Stimulated activated CD8-positive, alpha-beta memory T cell treated with anti-CD3 and anti-CD28 coated beads, Interleukin-4, amount 100 ng/mL, for 4 hours (primary cell): ENCODE measurements at places on chromosomes 1 and 21.

GRCh38 chr21:27519361-27519760 lies 552.5 kb upstream of the ADAMTS5 start:
- DNase-seq: no peak

- DNase-seq: no peak
Observed at GRCh38 chr21:14617871-14618270, 71.8 kb upstream of the SAMSN1 start.

GRCh38 chr1:151377150-151377884 lies 4.8 kb upstream of the SELENBP1 start:
- DNase-seq: no peak

- no peak for DNase-seq
Observed at GRCh38 chr1:93448292-93448982, 519 bp downstream of the FNBP1L start.

DNA sequence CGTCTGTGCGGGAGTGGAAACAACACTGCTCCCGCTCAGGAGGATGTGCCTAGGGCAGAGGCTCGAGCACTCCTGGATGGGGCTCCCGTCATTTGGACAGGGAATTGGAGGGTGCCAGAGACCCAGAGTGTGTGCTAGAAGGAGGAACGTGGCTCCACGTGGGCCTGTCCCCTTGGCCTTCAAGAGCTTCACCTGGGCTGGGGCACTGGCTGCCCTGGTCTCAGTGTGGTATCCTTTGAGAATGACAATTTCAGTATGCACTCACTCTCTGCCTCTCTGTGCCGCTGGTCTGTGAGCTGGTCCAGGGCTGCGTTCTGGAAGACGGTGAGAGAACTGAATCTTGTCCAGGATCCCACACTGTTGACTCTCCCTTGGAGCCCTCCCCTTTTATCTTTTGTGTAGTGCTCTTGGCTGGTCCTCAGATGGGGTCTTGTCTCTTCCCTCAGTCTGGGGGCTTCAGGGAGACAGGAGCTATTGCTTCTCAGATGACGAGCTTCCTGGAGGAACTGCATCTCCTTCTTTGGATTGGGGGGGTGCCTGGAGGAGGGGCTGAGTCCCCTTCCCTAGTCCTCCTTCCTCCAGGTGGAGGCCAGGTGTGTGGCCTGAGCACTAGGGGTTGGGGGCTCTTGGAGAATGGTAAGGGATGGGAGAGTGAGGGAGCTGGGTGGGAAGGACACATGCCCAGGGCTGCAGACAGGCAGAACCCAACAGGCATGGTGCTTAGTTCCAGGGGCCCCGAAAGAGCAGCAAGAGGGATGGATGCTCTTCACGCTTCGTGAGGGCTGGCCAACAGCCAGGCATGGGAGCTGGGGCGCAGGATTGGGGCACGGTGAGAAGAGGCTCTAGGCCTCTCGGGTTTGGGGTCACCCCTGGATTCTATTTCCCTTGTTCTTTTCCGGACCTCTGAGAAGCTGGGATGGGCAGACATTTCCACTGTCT lies 14.8 kb upstream of the ETV3L start:
- no peak for DNase-seq

DNA sequence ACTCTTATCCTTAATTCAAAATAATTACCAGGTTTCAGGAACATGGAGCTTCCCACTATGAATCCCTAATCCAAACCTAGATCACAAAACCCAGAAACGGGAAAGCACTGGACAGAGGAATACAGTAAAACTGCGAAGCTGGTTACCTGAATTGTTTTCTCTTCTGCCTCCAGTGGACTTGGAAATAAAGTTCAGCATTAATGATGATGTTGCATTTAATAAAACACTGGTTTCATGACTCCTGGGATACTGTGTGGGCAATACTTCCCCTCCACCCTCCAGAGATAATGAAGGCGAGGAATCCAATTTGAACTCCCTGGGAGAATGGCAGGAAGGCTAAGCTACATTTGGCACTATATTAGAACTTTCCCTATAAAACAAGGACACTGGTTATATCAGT lies 65.1 kb downstream of the WLS start:
- DNase-seq: no peak

DNA sequence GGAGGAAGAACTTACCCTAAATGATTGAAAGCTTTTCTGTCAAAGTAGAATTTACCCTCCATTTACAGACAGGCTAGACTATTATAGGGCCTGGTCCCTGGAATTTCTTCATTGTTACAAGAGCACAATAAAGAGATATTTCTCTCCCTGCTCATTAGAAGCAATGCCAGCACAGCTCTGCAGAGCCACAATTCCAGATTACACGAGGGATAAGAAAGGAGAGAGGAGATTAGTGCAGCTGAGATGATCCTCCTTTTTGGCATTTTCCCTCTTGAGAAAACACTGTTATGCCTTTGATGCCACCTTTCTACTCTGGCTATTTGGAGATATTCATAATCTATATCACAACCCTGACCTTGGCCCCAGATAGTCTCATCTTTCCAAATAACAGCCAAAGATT lies 1119.5 kb upstream of the TMPRSS15 start:
- DNase-seq: no peak

DNA sequence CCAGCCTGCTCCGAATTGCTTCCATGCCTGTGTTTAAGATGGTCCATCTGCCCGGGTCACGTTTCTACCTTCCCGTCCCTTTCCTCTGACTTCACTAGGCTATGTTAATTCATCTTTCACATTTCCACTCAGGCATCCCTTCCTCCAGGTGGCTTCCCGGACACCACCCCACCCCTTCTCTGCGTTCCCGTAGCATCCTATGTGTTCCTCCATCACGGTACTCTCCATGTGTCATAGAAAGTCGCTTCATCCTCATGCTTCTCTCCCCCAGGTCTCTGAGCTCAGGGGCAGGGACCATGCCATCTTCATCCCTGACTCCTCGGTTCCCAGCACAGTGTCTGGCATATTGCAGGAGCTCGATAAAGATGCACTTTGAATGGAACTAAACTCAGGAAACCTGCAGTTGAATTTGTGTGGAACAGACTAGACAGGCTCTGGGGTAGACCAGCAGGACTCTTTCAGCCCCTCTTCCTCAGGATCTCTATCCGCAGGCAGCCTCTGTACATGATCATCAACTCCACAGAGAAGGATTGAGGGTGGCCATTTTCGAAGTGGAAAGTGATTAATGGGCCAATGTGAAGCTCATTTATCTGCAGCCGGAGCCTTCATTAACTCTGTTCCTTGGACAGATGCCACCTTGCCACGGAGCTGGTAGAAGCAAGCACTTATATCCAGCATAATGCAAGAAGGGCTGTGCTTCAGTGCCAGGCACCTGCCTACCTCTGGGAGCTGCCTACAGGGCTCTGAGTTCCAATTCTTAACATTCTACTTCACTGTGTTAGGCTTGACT lies 9.1 kb downstream of the C1orf226 start:
- no peak for DNase-seq

DNA sequence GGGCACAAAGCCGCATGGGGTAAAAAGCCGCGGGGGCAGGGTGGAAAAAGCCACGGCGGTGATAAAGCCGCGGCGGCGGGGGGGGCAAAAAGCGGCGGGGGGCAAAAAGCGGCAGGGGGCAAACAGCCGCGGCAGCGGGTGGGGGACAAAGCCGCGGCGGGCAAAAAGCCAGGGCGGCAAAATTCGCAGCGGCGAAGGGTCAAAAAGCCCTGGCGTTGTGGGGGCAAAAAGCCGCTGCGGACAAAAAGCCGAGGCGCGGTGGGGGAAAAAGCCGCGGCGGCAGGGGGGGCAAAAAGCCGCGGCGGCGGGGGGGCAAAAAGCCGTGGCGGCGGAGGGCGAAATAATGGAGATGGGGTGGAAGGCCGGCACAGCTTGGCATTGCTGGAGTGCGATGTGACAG lies 3902.9 kb downstream of the SRGAP2C start:
- DNase-seq: no peak

DNA sequence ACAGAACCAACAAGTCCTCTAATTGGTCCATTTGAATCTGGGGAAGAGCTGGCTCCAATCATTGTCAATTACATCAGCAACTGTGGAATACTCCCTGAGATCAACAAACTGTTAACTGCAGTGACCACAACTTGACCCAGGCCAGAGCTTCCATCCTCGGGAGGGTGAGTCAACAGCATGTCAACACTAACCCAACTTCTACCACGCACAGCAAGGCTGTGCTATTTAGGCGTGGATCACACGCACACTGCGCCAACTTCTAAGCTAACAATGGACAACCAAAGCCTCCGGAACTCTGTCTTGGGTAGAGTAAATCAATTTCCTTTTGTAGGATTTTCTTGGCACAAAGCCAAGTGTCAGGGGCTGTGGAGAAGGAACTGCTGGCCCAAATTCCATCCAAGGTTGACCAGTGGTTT lies 30.4 kb downstream of the APP start:
- no peak for DNase-seq

DNA sequence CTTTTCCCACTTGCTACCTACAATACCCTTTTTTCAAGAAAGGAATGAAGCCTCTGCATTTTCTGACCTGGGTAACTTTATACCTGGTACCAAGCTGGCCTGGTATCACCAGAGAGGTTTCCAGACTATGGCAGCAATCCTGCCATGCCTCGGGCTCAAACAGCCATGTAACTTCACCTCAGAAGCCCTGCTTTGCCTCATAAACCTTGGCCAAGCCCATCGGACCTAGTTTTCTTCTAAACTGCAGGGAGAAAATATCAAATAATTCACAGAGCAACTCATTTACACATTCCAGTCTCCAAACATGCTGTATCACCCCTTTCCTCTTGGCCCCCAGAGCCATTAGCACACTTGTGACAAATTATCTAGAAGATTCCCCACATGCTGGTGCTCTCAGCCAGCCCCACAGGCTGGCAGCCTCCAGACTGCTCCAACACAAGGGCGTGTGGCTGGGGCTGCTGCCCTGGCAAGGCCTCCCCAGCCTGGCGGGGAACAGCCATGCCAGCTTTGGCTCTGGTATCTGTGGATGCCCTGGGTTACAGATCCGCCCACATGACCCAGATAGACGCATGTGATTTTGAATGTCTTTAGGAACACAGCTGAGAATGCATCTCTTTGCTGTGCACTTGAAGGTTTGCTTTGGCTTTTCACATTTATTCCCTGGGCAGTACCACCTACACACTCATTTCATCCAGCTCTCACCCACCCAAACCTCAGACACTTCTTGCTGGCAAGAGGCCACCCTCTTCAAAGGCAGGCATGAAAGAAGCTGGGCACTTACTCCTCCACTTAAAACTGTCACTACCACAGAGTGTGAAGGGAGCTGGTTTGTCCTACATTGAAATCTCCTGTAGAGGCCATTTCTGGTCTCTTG lies 70.0 kb upstream of the BCAR3 start:
- DNase-seq: no peak

- DNase-seq: no peak
Observed at GRCh38 chr1:109765896-109766615, 2.3 kb upstream of the EPS8L3 start.

DNA sequence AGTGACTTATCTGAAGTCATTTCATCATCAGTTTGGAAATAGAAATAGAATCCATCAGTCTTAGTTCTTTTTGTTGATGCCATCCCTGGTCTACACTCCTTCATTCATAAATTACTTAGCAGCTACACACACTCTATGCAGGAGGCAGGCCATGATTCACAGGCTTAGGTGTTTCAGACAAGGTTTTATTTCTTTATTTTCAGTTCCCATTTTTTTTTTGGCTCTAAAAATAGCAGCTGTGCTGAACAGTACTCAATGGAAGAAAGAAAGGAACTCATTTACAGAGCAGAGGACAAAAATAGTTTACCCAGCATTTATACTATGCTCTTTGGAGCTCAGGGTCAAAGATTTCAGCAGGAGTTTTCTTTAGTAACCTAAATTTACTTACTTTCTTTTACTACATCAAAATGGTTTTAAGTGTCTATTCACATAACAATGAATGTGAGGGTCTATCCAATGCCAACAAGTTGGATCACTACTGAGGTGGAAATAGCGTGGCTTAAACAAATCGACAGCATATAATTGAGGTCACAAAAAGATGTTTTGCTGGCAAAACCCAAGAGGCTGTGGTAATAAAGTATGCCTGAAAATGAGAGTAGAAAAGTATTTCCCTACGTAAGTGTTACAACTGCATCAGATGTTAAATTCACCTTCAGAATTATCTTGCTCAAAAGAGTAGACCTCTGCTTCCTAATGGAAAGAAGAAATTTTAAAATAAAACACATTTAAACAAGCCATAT lies 7.7 kb downstream of the KRTAP19-8 start:
- no peak for DNase-seq

DNA sequence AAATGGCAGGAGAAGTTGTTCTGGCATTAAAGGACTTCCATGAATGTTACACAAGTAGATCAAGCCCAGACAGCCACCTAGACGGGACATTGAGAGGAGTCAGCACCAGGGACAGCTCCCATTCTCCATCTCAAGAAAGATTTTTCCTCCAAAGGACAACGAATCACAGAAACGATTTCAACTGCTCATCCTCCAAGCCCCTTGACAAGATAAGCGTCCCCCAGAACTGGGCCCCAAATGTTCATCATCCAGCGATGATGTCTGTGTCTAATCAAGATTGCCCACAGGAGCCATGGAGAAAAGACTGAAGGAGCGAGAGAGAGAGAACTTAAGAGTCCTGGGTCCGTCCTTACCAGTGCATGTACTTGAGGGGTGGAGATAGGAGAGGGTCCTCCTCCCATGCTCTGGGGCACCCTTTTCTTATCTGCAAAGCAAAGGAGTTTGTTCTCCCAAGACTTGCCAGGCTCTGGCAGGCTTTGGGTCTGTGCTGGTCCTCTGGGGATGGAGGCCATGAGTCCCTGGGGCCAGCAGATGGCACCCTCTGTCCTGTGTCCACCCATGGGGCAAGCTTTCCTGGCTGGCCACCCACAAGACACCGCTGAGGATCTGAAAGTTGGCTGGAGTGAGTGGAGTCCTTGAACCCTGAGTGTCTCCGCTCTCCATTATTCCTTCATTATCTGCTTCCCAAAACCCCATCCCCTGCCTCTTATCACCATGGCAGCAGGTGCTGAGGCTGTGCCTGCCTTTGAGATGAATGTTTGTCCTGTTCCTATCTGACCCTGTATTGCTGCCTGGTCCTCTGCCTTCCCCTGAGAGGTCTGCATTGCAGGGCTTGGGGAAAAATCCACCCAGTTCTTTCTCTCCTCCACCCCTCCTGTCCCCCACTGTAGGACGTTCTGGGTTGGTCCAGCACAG lies 164.6 kb downstream of the ACTL8 start:
- DNase-seq: no peak

DNA sequence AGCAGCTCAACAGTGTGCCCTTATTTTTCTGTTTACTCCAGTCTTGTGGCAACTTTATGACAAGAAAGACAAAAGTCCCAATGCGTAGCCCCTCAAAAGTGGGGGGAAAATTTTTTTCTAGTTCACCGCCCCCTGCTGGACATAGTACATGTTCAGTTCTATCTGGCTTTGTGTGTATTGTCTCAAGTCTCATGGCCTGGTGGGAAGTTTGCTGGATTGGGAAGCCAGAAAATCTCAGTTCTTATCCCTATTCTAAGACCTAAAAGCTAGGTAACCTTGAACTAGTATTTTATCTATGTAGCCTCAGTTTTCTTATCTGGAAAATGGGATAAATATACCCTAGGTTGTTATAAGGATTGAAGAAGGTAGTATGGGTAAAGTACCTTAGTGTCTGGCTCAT lies 55.8 kb upstream of the LDLRAP1 start:
- DNase-seq: peak; percentile 9
